ENCODE measurements at places on chromosomes 2 and 18.

DNA sequence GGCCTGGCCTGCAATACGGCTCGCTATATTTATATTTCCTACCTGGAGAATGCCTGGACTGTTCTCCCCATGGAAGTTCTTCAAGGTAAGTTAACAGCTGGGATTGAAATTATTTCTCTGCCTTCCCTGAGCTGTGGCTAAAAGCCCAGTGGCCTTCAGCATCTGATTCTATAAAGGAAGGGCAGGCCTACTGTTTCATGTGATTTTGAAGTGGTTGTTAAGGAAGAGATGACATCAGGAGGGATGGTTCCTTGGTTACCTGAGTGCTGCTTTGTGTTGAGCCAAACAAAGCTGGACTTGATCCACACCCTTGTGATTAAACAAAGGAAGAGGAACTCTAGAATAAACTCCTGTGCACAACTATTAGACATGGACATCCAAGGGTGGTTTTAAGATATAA is 61.6 kb downstream of the MFSD6 start:
- peak; percentile 67 for DNase-seq

GRCh38 chr2:102337012-102337411 is 18.6 kb upstream of the IL18R1 start:
- no peak for DNase-seq

- no peak for DNase-seq
Observed at GRCh38 chr2:109089602-109090300, 39.3 kb upstream of the SH3RF3 start.

DNA sequence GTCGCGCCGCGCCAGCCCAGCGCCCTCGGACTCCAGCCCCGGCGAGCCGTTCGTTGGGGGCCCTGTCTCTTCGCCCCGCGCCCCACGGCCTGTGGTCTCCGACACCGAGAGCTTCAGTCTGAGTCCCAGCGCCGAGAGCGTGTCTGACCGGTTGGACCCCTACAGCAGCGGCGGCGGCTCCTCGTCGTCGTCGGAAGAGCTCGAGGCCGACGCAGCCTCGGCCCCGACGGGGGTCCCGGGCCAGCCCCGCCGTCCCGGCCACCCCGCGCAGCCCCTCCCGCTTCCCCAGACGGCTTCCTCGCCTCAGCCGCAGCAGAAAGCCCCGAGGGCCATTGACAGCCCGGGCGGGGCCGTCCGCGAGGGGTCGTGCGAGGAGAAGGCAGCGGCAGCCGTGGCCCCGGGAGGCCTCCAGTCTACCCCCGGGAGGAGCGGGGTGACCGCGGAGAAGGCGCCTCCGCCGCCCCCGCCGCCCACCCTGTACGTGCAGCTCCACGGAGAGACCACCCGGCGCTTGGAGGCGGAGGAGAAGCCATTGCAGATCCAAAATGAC is 1.4 kb downstream of the PHLPP1 start:
- DNase-seq, result no peak

GRCh38 chr2:234611209-234611608 is 114.3 kb upstream of the ARL4C start:
- DNase-seq, result no peak
